ENCODE measurements at places on chromosomes 1 and 21.

DNA sequence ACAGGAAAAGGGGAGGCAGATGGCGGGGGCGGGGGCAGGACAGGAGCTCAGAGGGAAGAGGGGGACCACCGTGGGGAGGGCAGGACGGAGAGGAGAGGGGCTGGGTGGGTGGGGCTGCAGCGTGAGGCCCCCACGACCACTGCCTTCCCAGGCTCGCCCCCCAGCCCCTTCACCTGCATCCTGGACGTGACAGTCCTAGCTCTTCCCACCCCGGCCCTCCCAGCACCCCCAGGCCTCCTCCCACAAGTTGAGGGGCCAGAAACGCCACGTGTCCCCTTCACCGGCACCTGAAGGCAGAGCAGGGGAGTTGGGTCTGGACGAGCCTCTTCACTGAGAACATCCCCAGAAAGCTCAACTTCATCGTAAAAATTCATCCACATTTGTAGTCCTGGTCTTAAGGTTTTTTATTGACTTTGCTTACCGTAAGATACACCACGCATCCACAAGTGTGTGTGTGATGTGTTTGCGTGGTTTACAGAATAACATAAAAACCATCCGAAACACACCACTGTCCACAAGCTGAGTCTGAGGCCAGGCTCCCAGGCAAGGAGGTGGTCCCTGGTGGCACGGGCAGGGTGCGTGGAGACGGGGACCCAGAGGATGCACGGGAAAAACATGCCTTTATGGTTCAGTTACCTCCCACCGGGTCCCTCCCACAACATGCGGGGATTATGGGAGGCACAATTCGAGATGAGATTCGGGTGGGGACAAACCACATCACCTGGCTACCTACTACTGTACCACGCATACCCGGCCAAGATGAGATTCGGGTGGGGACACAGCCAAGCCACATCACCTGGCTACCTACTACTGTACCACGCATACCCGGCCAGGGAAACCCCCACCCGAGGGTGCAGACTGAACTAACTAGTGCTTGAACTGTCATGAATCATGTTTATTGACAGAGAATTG lies 13.9 kb upstream of the COL18A1 start:
- DNase-seq, result no peak

- no peak for DNase-seq
These were observed 635.1 kb downstream of the PTPRC start for GRCh38 chr1:199273837-199274379.

GRCh38 chr1:84968865-84969264 lies 28.0 kb downstream of the MCOLN2 start:
- no peak for DNase-seq

- DNase-seq, result no peak
These were observed 1.4 kb upstream of the ARHGEF2 start for GRCh38 chr1:155979597-155980343.

- no peak for DNase-seq
These were observed 160.1 kb upstream of the NFIA start for GRCh38 chr1:60922304-60922703.

DNA sequence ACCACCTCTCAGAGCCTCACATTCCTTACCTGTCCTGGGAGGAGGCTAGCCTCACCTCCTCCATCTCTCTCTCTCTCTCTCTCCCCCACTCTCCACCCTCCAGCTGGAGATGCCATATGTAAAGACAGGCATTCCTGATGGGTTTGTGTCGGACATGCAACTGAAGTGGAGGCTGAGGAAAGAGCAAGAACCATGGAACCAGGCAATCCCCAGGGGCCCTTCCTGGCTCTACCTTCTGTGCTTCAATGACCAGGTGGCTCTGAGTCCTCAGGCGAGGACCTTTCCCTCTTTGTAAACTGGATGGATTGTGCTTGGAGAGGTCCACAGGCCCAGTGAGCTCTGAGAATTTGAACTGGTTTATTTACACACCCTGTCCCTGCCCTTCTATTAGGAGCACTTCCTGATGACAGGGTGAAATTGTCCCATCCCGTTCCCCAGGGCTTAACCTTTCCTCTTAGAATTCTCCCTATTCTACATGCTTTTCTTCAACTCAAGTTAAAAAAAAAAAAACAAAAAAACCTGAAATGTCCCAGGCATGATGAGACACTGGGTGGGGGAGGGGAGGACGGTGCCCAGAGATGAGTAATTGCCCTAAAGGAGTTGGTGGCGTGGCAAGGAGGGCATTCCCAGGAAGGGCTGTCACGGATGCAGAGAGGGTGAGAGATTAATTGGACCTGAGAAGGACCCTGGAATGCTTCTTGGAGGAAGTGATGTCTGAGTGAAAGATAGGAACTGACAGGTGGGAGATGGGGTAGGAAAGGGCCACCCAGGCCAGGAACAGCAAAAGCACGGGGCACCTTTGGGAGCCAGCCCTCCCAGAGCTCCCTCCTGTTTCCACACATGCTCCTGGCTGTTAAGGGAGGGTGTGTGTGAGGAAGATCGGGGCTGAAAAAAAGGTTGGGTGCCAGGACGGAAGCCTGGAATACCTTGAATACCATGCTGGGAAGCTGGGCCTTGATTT lies 50.2 kb upstream of the WASF2 start:
- no peak for DNase-seq

- no peak for DNase-seq
These were observed 26.4 kb downstream of the ABCA4 start for GRCh38 chr1:94094469-94095111.

- DNase-seq, result no peak
These were observed 147.9 kb downstream of the LRRC40 start for GRCh38 chr1:70057500-70057899.

DNA sequence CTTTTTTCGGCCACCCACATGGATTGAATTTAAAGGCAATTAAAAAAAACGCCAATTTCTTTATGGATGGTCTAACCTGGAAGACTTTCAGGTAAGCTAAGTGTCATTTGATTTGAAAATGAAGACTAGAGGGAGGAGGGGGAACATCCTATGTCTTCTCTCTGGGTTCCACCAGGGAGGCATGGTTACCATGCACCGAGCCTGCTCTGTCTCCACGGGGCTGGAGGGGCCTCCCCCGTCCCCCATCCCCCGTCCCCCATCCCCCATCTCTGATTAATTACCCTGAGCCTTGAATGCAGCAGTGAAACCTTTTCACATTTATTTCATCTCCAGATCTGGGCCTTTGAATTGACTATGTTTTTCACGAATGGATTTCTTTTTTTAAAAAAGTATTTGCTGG lies 135.1 kb downstream of the TLR5 start:
- no peak for DNase-seq

- DNase-seq, result no peak
These were observed 283.8 kb downstream of the MRPL39 start for GRCh38 chr21:25323356-25323949.

- DNase-seq, result no peak
These were observed 5.2 kb downstream of the B3GALT6 start for GRCh38 chr1:1236945-1237873.

- DNase-seq, result no peak
These were observed 100.0 kb upstream of the HNRNPU start for GRCh38 chr1:244964112-244964971.

DNA sequence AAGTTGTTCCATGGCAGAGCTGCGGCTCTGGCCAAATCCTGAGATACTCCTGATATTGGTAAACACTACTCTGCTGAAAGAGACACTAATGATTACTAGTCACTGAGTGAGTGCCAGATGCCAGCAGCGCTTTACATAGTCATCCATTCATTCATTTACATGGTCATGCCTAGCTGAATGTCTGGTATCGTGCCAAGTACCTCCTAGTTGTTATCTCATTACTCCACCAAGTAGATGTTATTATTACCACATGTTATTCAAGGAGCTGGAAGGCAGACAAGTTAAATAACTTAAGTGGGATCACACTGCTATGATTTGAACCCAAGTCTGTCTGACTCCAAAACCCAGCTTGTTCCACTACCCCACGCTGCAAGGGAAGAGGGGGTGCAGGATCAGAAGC lies 4.7 kb downstream of the OLFML2B start:
- DNase-seq, result no peak

- peak; percentile 75 for DNase-seq
These were observed 329.2 kb downstream of the TGFB2 start for GRCh38 chr1:218674280-218674773.

GRCh38 chr1:221089803-221090202 lies 210.6 kb downstream of the HLX start:
- DNase-seq, result no peak

DNA sequence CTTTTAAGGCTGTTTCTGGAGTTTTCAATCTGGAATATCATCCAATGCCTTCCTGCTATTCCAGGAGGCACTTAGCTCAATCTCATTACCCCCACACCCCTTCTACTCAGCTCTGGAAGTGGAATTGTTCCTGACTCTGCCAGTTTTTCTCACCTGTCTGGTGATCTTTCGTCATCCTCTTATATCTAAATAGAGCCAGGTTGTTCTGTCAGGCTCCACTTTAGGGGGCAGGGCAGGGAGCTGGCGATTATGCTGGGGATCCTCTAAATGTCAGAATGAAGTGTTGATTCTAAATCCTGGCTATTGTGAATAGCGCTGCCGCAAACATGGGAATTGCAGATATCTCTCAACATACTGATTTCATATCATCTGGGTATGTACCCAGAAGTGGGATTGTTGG lies 63.6 kb upstream of the ETV3 start:
- DNase-seq, result no peak

- DNase-seq, result no peak
These were observed 360.1 kb upstream of the PLXNA2 start for GRCh38 chr1:208604295-208604694.

GRCh38 chr1:225914947-225915346 lies 9.1 kb downstream of the PYCR2 start:
- no peak for DNase-seq

DNA sequence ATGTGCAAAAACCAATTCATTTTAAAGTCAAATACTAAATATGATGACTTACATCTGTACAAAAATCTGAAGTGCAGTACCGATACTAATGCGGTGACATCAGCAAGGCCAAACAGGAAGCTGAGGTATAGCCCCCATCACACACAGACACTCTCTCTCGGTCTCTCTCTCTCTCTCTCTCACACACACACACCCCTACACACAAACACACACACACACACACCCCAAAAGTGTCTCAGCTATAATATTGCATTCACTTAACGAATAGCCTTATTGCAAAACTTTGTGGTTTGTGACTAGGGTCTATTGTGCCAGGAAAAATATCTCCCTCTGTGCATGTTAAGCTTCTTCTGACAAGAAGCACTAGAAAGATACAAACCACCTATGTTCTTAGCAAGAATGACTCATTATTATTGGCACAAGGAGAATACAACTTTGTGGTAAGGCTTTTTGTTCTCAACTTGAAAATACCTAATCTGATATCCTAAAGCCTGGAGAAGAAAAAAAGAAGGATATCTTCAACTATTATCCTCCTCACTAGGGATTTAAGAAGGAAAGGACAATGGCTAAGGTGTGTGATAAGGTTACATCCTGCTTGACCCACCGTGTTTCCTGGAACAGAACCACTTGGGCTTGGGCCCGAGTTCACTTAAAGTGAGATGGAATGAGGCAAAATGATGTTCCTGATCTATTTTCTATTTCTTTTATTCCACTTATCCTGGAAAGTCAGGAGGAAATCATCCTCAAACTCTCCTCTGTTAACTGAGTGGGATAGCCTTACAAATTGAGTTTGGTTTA lies 107.1 kb downstream of the NIBAN1 start:
- DNase-seq, result no peak

DNA sequence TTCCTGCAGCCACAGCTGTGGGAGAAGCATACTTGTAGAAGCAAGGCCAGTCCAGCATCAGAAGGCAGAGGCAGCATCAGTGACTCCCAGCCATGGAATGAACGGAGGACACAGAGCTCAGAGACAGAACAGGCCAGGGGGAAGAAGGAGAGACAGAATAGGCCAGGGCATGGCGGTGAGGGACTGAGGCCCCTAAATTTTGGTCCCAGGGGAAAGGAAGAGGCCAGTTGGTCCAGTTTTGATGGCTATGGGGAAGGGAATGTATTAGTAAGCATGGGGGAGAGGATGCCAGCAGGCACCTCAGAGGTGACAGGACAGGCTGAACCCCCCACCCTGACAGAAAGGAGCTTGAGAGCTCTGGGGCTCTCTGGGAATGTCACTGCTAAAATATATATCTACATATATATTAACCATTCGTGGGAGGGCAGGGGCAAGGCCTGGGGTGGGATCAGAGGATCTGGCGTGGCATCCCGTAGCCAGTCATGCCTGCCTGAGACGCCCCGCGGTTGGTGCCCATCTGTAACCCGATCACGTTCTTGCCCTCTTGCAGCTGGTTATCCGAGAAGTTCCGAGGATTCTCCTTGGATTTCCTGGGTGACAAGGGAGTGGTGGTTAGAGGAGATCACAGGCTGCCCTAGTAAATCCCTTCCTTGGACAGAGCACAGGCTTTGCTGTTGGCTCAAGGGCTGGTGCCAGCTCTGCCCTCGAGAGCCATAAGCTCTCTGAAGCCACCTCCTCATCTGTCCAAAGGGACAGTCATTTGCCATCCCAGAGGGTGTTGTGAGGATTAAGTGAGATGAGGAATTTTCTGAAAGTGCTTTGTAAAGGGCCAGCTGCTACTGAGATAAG lies 6.7 kb downstream of the TAGLN2 start:
- no peak for DNase-seq

DNA sequence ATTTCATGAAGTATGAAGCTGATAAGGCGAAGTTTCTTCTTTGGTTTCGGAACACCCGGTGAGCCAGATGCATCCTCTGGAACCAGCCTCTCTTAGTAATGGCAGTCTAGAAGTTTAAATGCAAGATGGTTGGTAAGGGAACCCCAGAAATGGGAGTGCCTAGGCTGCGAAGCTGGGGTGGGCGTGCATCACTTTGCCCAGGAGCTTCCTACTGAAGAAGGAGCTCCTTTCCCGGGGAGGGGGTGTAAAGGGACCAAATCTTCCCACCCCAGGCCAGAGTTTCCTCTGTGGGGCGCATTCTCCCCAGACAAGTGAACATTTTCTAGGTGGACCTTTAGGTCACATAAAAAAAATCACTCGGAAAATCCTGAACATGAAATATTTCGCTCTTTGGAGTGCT lies 4.4 kb downstream of the TFF2 start:
- no peak for DNase-seq

GRCh38 chr1:31372751-31373055 lies 173 bp downstream of the FABP3 start:
- no peak for DNase-seq

All from ecto neural progenitor cell (in vitro differentiated cells).